ENCODE measurements at places on chromosomes 5 and 9. TPM values are rescaled to one million over a fixed set of nuclear protein-coding genes. Genes with fewer than 3 reads are reported as not detected.

- no peak overlapping the region for H3K27ac ChIP-seq
- no peak for DNase-seq
- H3K4me1 ChIP-seq = peaks cover 5% of the 10 kb centered on the region
- H3K4me3 ChIP-seq = no peak overlapping the region
- H3K27me3 ChIP-seq = no peaks in the 10 kb centered on the region
Observed at GRCh38 chr9:108225149-108225800, 630.5 kb downstream of the ACTL7B start.

Gene DBH
- 12.0 TPM for total RNA-seq

- no peak for DNase-seq
- H3K4me1 ChIP-seq = peaks cover 30% of the 10 kb centered on the region
- H3K36me3 ChIP-seq = no peaks in the 10 kb centered on the region
- H3K27me3 ChIP-seq = no peaks in the 10 kb centered on the region
- peak overlapping the region; percentile 95 for H3K27ac ChIP-seq
Observed at GRCh38 chr9:112378328-112379176, 1.4 kb upstream of the HSDL2 start.

Gene IL4
- total RNA-seq = not detected

All from vagina (tissue), 2 donors.